CD4-positive, alpha-beta T cell treated with Interferon gamma for 1 hour (primary cell): ENCODE measurements at places on chromosomes 16 and 17.

DNA sequence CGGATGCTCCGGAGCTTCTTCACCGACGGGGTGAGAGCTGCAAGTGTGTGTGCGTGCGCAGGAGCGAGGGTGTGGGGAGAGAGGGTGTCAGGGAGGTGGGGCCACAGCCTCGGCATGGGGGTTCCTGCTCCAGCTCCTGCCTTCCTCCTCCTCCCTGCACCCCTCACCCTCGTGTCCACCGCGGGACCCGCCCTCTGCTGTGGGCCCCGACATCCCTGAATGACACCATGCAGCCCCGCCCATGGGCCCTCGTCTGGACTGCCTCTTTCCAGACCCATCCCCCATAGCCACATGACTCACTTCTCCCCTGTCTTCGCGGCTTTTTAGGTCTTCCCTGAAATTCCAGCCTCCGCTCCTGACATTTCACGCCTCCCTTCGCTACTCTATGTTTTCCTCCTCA is 41.6 kb downstream of the ARHGAP23 start:
- DNase-seq: no peak

- DNase-seq: no peak
Measured at GRCh38 chr16:74608381-74608780, 1.5 kb upstream of the GLG1 start.

DNA sequence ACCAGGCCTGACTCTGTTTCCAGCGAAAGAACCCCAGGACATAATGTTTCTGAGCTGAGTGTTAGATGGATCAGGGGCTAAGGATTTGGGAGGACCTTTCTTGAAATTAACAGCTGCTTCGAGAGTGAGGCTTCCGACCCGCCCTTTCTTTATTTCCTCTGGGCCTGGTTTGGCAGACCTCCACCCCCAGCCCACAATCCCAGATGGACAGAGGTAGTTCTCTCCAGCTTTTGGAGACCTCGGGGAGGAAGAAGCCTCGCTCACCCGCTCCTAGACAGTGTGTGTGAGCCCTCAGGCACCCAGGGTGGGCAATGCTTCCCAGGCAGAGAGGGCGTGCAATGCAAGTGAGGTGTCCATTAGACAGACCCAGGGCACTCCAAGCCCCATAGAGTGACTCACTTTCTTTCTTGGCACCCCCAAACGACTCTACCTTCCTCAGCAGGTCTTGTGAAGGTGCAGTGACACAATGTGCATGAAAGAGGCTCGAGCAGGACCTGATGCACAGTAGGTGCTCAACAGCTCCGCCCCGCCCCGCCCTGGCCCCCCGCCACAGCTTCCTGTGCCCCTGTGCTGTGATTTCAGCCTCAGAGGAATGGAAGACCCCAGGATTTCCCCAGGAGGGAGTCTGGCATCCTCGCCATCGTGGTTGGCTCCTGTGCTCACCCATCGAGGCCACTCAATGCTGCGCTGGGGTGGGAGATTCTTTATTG is 50.7 kb upstream of the TOB1 start:
- DNase-seq: no peak

GRCh38 chr17:31062346-31062745 is 32.4 kb upstream of the NF1 start:
- peak; percentile 6 for DNase-seq
